ENCODE measurements at places on chromosomes 4 and X. TPM values are rescaled to one million over a fixed set of nuclear protein-coding genes. Genes with fewer than 3 reads are reported as not detected.

DNA sequence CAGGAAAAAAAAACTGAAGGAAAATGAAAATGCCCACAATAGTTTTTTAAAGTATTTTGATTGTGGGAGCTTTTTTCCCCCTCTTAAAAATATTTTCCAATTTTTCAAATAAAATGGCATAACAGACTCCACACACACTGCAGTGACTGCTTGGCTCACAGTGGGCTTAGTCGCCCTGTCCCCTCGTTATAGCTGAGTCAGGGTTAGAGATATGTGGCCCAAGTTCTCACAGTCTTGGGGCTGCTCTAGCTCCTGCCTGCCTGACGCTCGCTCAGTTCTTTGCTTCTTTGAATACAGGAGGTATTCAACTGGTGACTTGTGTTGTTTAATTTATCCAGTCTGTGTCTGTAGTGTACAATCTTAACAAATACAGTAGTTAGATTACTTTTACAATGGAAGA, 47.7 kb downstream of the BEND2 start:
- no peak for DNase-seq
- no peak overlapping the region for H3K27ac ChIP-seq
- H3K4me3 ChIP-seq = no peak overlapping the region
- no peaks in the 10 kb centered on the region for H3K36me3 ChIP-seq

- peaks cover 9% of the 10 kb centered on the region for H3K4me1 ChIP-seq
- DNase-seq = no peak
- no peak overlapping the region for H3K4me3 ChIP-seq
- no peaks in the 10 kb centered on the region for H3K36me3 ChIP-seq
- no peaks in the 10 kb centered on the region for H3K27me3 ChIP-seq
Observed at GRCh38 chr4:48651914-48652313, 128.2 kb downstream of the FRYL start.

DNA sequence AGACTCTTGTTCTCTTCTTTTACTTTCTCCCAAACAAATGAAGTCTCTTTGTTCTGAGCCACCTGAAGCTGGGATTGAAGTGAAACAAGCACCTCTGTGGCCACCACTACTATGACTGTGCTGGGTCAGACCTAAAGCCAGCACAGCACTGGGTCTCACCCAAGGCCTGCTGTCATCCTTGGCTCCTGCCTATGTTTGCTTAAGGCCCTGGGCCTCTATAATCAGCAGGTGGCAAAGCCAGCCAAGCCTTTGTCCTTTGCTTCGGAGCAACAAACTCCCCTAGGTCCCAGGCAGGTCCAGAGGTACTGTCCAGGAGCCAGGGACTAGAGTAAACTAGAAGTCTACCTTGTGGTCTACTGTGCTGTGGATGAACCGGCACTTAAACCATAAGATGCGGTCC, 220.6 kb upstream of the ARSJ start:
- no peaks in the 10 kb centered on the region for H3K4me1 ChIP-seq
- H3K27ac ChIP-seq = no peak overlapping the region
- H3K36me3 ChIP-seq = no peaks in the 10 kb centered on the region
- H3K27me3 ChIP-seq = no peaks in the 10 kb centered on the region
- H3K4me3 ChIP-seq = no peak overlapping the region
- DNase-seq = no peak

Gene STIM2
- total RNA-seq = 20.9 TPM

- no peaks in the 10 kb centered on the region for H3K27me3 ChIP-seq
- H3K4me1 ChIP-seq = peaks cover 5% of the 10 kb centered on the region
- DNase-seq = peak; percentile 8
- H3K36me3 ChIP-seq = no peaks in the 10 kb centered on the region
- H3K27ac ChIP-seq = no peak overlapping the region
Observed at GRCh38 chrX:23742174-23742696, 841 bp downstream of the ACOT9 start.

Gene CSAG1
- 1.5 TPM for total RNA-seq

DNA sequence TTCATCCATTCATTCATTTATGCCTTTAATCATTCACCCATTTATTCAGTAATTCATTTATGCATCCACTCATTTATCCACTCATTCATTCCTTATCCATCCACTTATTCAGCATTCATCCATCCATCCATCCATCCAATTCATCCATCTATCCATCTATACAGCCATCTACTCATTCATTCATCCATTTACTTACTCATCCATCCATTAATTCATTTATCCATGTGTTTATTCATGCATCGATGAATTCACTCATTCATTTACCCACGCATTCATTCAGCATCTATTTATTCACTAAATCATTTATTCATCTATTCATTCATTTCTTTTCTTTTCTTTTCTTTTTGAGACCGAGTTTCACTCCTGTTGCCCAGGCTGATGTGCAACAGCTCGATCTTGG, 10.4 kb downstream of the P2RY8 start:
- no peak for DNase-seq
- no peak overlapping the region for H3K27ac ChIP-seq
- H3K27me3 ChIP-seq = no peaks in the 10 kb centered on the region
- peaks cover 5% of the 10 kb centered on the region for H3K4me1 ChIP-seq
- no peaks in the 10 kb centered on the region for H3K36me3 ChIP-seq
- H3K4me3 ChIP-seq = no peak overlapping the region

Gene CMC4
- total RNA-seq = 5.9 TPM

DNA sequence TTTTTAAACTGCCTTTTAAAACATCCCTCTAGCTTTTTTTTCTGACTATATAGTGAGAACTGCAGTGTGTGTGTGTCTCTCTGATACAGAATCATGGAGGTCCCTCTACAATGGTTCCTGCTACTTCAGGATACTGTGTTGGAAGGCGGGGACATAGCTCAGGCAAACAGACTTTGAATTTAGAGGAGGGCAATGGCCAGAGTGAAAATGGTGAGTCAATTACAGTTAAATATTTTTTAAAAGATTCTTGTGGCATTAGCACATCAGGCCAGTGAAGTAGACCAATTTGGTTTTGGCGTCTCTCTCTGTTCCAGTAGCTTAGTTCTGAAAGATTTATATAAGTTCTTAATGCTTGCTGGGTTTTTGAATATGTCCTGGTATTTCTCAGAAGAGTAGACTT, 47.1 kb downstream of the ALG13 start:
- no peak overlapping the region for H3K4me3 ChIP-seq
- no peak for DNase-seq
- H3K27me3 ChIP-seq = no peaks in the 10 kb centered on the region
- H3K36me3 ChIP-seq = peaks cover 28% of the 10 kb centered on the region
- no peak overlapping the region for H3K27ac ChIP-seq

- no peaks in the 10 kb centered on the region for H3K36me3 ChIP-seq
- peaks cover 19% of the 10 kb centered on the region for H3K27me3 ChIP-seq
- no peaks in the 10 kb centered on the region for H3K4me1 ChIP-seq
- no peak for DNase-seq
- no peak overlapping the region for H3K27ac ChIP-seq
Observed at GRCh38 chr4:1137063-1137776, 23.9 kb upstream of the RNF212 start.
